Bronchus fibroblast of lung (primary cell): ENCODE measurements at places on chromosomes 12 and 14. TPM values are rescaled to one million over a fixed set of nuclear protein-coding genes. Genes with fewer than 3 reads are reported as not detected.

Gene CD163L1
- total RNA-seq = 0.15 and 0.17 TPM in 2 replicates

Gene MIP
- not detected in 2 replicates for total RNA-seq

Gene NIN
- total RNA-seq = 15.8 and 21.7 TPM in 2 replicates

Gene CTSG
- not detected in 2 replicates for total RNA-seq

Gene ATP23
- total RNA-seq = 13.1 and 17.1 TPM in 2 replicates

Gene SLC39A2
- total RNA-seq = not detected in 2 replicates

Gene CCNB1IP1
- 51.6 and 53.7 TPM in 2 replicates for total RNA-seq

Gene RIPK3
- 0.45 and 0.84 TPM in 2 replicates for total RNA-seq

Gene IFNG
- not detected in 2 replicates for total RNA-seq

Gene NELL2
- total RNA-seq = 1.5 TPM in 1 of 2 replicates, not detected in the other

Gene RASSF8
- 10.1 and 12.9 TPM in 2 replicates for total RNA-seq

Gene CAPZA3
- not detected in 2 replicates for total RNA-seq
